ENCODE measurements at places on chromosomes 1 and 21.

DNA sequence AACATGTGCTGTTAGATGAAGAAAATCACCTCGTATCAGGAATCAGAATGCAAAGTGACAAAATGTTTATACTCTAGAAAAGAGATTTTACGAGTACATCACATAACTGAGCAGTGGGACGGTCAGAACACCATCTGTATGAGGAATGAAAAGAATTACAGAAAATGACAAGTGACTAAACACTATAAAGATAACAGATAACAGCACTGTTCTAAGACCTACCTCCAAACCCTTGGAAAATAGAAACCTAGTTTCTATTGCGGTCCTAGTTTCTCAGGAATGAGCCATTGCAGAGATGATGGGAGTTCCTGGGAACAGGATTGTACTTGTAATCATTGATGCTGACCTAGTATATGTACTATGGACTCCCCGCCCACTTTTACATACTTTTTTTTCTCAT, 839.4 kb upstream of the ADAMTS5 start:
- no peak for DNase-seq

- DNase-seq, result no peak
Observed at GRCh38 chr1:226985239-226985838, 45.2 kb downstream of the COQ8A start.

DNA sequence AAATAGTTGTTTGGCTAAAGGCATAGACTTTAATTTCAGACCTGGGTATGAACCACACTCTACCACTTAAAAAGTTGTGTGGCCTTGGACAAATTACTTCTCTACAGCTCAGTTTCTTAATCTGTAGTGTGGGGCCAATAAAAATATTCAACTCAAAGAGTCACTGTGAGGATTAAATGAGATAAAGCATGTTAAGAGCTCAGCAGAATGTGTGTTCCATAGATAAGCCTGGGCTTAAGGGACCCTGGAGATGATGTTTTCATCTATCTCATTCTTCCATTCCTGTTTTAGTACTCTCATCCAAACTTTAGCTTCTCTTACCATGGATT, 17.7 kb downstream of the S100A10 start:
- no peak for DNase-seq

DNA sequence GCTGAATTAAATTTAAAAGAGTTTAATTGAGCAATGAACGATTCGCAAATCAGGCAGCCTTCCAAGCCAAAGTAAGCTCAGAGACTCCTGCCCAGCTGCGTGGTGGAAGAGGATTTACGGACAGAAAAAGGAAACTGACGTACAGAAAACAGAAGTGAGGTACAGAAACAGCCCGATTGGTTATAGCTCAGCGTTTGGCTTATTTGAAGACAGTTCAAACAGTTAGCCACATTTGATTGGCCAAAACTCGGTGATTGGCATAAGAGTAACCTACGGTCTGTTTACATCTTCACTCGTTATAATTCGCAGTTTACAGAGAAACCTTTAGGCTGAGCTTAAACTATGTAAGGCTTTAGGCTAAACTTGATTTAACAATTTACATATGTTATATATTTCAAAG, 46.9 kb downstream of the CR1L start:
- DNase-seq, result no peak

DNA sequence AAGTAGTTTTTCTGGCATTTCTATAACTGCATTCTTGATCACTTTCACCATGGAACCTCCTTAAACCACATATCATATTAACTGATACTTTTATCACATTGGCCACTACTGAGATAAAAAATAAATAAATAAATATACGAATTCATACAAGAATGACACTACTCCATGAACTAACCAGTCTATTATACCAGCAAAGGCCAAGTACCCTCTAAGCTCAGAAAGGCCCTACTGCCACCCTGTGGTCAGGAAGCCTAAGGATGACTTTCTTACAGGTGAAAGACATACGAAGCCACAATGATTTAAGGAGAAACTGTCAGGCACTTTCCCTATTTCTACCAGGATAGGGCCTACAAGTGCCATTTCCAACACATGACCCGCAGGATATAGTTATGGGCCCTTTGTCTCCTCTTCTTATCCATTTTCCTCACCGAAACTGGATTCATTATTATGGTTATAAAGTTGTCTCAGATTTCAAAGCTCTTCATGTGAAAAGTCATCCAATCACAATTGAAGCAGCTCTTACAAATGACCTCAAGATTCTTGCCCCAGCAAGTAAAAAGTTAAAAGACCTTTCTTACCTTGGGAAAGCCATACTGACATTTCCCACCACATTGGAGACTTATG, 23.9 kb downstream of the DNAJC8 start:
- DNase-seq, result no peak

DNA sequence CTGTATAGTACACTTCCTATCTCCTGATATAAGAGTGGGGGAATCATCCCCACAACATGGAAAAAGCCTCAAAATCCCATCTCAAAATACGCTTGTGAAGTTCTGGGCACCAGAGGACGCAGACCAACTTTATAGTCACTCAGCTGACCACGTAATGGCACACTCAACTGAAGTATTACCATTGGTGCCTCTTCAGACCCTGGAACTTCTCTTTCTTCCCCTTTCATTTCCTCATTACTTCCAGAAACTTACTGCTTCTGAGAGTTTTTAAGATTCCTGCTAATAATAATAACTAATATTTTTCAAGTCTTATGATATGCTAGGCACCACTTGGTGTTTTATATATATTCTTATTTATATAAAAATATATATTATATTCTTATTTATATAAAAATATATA, 202.6 kb downstream of the PTPRC start:
- no peak for DNase-seq

DNA sequence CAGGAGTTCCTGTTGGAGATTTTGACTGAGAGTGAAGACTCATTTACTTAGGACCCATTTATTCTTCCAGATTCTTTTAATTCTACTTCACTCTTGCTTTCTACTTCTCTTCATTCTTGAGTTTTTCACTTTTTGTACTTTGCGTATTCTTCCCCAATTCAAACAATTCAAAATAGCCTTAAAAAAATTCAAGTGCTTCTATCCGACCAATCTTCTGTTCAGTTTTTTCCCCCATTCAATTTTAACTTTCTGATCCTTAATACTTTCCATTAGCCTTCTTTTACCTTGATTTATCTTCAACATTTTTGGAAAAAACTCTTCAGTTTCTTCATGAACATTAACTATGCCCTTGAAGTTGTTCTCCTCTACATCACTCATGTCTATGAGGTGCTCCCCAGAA, 21.1 kb downstream of the ZFYVE9 start:
- DNase-seq, result no peak

GRCh38 chr1:112887599-112888283, 68.3 kb downstream of the SLC16A1 start:
- DNase-seq, result no peak

DNA sequence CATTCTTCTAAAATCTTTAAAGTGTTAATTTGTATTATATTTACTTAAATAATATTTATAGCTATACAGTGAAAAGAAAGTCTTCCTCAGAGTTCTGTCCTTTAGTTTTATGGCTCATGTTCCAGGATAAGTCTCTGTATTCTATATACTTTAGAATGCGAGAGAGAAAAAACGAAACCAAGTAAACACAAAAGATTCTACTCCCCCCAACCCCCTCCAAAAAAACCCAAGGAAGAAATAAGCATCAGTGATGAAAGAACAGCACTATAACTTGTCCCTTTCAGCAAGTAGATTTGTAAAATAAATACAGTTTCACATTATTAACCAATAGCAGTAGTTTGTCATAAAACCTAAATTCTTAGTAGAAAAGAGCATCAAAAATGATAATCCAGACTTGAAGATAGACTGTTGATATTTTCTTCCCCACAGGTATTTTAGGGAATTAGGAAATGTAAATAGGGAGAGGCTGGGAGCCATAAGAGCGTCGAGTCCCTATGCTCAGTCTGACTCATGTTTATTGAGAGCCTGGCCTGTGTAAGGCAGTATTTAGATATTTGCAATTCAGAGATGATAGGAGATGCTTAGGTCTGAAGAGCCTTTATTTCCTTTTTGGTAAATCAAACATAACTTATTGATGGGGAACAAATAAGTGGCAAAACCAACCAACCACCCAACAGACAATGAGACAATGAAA, 35.5 kb downstream of the CDC14A start:
- DNase-seq, result no peak

DNA sequence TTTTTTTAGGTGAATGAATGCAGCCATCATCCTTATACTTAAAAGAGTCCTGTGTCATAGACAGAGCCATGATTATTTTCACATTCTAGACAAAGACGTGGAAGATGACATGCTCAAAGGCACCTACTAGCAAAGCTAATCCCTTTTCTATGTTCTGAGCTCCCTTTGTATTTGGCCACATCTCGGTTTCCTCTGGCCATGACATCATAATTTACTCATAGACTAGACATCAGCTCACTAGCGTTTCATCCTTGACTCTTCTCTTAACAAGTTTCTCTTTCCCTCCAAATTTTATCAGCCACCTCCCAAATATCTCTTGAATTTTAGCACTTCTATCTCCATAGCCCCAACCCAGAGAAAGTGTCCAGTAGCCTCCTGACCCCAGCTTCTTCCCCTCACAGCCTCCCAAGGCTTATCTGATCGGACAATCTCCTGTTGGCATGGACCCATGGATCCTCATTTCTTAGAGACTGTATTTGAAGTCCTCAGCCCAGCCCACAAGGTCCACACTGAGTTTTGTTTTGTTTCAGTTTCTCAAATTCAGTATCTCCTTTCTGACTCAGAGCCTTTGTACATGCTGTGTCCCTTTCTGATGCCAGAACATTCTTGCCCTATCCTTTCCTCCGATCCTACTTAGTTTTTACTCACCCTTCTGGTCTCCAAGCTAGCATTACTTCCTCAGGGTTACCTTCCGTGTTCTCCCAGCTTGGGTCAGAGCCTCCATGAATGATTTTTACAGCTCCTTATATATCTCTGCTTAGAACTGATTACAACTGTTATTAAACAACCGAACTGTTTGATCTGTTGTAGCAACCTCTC, 33.0 kb upstream of the EPS8L3 start:
- DNase-seq, result no peak

GRCh38 chr1:117034791-117035290, 25.3 kb upstream of the TTF2 start:
- no peak for DNase-seq

GRCh38 chr1:230781594-230781993, 34.4 kb downstream of the CAPN9 start:
- DNase-seq, result no peak

GRCh38 chr1:33177996-33178540, 3.8 kb downstream of the TRIM62 start:
- DNase-seq, result no peak

GRCh38 chr21:35134309-35134708, 85.2 kb upstream of the RUNX1 start:
- no peak for DNase-seq

All from NCI-H1048 (cell line).